ENCODE measurements at places on chromosomes 4 and X.

DNA sequence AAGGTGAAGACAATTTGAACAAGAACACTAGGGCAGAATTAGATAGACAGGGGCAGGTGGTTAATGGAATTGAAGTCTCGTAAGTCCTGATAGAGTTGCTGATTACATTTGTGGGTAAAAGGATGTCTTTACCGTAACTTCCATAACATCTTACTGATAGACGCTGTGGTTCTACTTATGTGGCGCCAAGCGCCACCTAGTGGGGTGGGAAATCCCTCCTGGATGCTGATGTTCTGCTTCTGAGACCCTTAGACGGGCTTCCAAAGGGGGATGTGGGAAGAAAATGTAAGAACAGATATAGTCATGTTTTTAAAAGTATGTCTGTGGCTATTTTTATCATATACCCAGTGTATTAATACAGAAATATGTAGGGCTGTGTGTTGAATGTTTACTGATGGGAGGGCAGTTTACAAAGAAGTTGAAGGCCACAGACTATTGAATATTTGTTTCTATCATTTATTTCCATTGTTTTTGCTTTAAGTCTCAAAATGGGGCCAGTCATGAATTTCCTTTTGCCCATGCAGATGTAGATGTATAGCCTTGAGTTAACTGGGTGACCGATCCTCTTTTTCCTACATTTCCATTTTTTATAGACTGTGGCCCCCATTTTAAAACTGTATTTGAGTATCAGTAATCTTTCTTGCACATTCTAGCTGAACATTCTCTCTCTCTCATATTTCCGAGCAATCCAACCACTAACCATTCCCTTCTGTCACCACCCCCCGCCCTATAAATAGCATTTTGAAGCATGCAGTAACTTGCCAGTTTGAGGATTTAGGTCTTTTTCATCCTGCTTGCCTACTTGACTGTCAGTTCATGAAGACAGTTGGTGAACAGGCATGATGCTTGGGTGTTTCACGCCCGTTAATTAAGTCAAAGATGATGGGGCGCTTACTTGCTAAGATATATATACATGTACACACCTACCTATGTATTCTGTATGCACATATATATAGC lies 12.1 kb upstream of the TLR8 start:
- DNase-seq, result no peak

DNA sequence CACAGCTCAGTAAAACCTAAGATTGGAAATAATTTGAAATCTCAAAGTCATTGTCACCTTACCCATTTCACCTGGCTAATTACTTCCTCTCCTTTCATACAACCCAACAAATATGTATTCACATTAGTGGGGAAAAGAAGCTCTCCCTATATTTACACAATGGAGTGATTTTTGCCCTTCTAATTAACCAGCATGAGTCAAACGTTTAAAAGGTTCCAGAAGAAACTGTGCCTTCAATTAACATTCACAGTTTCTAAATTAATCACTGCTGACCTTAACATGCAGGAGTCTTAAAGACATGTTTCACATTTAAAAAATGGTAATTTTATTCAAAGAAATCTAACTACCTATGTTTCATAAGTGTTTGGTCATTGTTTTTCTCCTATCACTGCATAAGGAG lies 254.6 kb downstream of the CBLL2 start:
- DNase-seq, result no peak

GRCh38 chrX:110985470-110985869 lies 110.5 kb upstream of the PAK3 start:
- DNase-seq, result no peak

GRCh38 chr4:55866973-55867574 lies 13.6 kb downstream of the EXOC1 start:
- DNase-seq, result no peak

- no peak for DNase-seq
Observed at GRCh38 chr4:169103966-169104412, 93.9 kb upstream of the CBR4 start.
